ENCODE measurements at places on chromosomes 5 and 9.
A peak's percentile ranks its signal among the peaks of the same experiment; 100 is the strongest.

GRCh38 chr9:98491828-98492227 lies 216.9 kb downstream of the GABBR2 start:
- DNase-seq, result no peak

DNA sequence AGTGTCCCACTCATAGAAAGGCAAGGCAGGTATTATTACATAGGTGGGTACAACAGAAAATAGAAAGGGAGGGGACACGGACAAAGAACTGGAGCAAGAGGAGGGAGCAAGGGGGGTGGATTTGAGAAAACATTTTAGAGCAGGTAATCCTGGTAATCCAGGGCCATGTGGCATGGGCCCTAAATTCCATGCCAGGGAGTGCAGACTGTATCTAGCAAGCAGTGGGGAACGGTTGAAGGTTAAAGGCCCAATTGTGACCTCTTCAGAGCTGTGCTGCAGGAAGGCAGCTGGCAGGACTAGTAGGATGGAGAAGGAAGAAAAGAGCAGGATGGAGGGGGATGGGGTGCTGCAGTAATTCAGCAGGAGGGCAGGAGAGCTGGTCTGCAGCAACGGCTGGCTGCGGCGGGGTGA lies 75.2 kb downstream of the PDE6A start:
- no peak for DNase-seq

DNA sequence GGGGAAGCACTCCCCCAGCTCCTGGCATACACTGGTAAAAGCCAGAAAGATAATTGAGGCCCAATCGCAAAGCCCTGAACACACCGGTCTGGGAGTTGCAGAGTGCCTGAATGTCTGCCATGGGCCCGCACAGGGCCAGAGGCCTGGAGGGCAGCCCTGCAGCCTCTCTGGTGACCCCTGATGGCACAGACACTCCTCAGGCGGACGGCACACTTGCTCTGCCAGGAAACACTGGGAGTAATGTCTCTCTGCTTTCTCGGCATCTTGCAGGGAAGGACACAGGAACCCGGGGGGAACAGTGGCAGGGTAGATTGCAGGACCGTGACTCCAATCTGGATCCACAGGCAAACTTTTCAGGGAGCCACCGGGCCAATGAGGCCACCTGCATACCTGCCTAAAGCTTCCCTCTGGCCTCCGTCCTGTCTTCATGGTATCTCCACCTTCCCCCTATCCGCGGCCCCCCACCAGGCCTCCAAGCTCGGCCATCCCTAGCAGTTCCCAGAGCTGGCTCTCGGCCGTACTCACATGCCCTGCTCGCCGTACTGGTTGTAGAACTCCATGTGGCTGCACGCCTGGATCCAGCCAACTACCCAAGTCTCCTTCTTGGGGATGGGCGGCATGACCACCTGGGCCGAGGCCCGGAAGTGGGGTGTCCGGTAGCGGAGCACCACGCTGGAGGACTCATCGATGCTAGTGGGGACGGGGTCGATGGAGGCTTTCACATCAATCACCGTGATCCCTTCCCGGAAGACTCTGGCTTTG lies 797 bp downstream of the FAM78A start:
- peak; percentile 74 for DNase-seq

GRCh38 chr9:124291801-124292396 lies 34.1 kb downstream of the NEK6 start:
- DNase-seq, result no peak

- no peak for DNase-seq
Measured at GRCh38 chr5:167361795-167362194, 929.6 kb upstream of the WWC1 start.

GRCh38 chr5:73215531-73215890 lies 42.5 kb downstream of the TMEM174 start:
- no peak for DNase-seq

DNA sequence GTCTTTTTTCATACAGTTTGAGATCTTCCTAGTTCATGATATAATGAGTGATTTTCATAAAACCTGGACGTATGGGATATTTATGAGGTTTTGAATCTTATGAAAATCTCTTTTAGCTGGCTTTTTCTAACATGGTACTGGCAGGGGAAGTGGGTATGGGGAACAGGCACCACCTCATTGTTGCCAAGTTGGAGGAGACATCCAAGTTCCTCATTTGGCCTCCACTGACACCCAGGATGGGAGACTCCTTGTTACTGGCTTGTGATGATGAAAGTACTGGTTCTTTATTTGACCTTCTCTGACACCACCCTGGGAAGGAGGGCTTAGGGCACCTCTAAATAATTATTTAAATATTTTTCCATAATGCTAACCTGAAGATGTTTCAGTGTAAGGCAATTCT lies 4.0 kb upstream of the TNPO1 start:
- DNase-seq, result no peak

DNA sequence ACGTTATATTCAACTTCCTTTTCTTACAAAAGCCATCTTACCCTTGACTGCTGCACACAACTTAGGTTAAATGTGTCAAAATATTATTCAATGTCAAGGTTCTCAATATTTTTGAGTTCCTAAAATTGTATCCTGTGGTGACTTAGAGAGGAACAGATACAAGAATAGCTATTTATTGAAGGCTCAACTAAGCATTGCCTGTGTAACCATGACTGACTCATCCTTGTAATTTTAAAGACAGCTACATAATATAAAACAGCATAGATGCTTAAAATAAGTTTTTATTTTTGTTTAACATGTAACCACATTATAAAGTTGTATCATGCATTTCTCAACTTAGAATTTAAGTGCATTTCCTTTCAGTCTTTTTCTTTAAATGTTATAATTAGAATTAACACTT lies 312.9 kb upstream of the RGMB start:
- no peak for DNase-seq

DNA sequence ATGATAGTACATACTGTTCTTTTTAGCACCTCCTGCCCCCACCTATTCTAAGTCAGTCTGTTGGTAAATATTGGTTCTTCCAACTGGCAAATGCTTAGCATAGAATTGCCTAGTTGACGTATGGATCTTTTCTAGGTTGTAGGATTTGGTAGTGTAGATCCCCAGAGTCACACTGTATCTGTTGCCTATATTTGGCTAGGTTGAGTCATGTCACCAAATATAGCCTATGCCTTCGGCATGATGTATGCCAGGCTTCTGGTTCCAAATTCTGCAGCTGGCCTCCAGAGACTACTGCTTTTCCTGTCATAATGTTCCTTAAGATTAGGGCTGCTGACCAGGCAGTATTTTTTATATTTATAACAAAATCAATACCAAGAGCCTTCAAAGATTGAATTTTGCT lies 38.2 kb downstream of the CPEB4 start:
- DNase-seq, result no peak

DNA sequence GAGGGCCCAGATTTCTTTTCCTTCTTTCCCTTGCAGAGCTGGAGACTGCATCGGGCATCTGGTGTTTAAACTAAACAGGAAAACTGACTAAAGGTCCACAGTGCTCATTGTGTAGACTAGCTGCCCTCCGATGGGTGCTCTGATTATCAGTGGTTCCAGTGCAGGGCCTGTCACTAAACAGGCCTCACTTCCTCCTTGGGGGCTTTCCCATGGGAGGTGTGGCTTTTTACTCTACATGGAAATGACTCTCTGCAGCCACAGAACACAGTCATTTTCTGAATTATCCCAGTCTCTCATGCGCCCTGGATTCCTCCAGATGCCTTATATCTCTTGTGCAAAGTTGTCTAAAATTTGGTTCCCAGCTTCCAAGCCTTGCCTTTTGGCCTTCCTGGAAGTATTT lies 199.2 kb downstream of the TRIO start:
- DNase-seq, result no peak

GRCh38 chr9:133943036-133943780 lies 48.9 kb downstream of the VAV2 start:
- no peak for DNase-seq

GRCh38 chr9:98834386-98834785 lies 26.9 kb downstream of the GALNT12 start:
- no peak for DNase-seq

DNA sequence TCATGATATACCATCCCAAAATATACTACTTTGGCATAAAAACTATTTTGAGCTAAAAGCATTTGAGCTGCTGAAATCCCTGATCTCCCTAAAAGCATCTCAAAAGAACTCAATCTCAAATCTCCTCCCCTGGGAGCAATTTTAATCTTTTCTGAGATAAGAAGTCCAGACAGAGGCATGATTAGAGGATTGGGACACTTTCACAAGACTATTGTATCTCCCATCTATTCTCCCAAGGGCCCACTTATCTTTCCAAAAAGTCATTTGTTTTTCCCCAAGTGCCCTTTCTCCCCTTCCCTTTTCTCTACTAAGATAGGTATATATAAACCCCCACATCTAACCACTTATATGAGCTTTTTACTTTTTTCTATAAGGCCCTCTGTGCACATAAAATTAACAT lies 79.7 kb downstream of the ALDH7A1 start:
- peak; percentile 9 for DNase-seq

DNA sequence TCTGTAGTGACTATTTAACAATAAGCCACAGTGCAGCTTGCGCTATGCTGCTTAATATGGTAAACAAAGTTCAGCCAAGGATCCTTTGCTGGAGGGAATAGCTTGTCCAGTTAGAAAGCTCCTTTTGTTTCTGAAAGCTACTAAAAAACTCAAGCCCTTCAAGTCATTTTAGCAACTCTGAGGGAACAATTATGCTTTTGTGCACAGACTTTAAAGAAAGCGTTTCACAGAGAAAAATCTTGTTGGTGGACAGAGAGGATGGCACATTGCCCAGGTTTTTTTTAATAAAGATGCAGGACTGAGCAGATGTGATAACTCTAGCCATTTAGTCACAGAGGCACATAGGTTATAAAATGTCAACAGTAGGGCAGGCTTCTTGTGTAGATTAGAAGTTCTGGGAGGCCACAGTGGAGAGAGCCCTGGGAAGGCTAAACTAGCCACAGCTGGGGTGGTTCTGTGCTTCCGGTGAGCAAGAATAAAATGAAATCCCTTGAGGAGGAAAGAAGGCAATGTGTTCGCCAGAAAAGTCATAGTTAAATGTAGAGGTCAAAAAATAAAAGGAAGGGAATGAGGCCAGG lies 63.4 kb downstream of the ALDH7A1 start:
- no peak for DNase-seq

DNA sequence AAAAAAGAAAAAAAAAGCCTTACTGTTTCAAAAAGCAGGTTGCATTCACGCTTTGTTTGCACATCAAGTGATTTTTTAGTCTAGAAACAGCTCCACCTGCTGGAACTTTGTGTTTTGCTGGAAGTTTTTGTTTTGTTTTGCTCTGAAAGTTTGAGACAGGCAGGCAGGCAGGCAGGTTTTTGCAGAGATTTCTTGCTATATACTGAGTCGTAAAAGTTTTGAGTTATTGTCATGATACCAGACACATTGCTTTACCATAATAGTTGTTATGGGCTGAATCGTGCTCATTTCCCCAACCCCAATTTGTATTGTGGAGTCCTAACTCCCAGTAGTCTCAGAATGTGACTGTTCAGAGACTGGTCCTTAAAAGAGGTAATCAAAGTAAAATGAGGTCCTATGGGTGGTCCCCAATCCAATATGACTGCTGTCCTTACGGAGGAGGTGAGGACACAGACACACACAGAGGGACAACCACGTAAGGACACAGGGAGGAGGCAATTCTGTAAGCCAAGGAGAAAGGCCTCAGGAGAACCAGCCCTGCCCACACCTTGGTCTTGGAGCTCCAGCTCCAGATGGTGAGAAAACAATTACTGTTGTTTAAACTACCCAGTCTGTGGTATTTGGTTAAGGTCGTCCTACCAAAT lies 20.9 kb downstream of the OR2Y1 start:
- DNase-seq, result peak; percentile 12

- DNase-seq, result no peak
Measured at GRCh38 chr5:160475864-160476438, 54.3 kb downstream of the PTTG1 start.

DNA sequence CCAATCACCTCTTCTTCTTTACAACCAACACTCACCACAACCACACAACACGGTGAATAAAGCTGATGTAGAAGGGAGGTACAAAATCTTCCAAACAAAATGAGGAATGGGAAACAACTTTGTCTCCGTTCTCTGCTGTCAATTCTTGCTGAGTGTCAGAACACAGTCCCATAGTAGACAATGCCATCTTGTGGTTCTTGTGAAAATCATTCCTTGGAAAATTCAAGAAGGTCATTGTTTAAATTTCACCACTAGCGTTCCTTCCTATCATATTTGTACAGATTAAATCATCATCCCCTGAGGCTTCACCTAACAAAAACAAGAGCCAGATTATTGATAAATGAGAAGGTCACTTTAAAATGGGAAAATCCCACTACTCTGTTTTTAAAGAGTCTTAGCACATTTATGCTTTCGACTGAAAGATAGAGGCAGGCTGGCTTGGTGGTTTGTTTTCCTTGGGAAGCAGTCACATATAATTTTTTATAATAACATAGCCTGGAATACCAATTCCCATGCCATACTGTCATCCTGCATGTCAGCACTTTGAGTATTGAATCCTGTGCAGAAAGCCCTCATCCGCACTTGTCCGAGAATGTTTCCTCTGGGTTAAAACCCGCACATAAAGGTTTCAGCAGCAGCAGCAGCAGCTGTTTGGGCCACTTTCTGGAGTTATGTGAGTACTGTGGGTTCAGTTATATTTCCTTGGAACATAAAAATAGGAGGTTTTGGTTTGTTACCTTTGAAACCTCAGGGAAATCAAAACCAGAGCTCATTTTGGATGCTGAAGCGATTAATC lies 395.0 kb upstream of the SMARCA2 start:
- no peak for DNase-seq

GRCh38 chr5:52856564-52856963 lies 68.8 kb downstream of the ITGA1 start:
- DNase-seq, result no peak

- DNase-seq, result no peak
Measured at GRCh38 chr5:127447827-127448226, 69.6 kb upstream of the PRRC1 start.

DNA sequence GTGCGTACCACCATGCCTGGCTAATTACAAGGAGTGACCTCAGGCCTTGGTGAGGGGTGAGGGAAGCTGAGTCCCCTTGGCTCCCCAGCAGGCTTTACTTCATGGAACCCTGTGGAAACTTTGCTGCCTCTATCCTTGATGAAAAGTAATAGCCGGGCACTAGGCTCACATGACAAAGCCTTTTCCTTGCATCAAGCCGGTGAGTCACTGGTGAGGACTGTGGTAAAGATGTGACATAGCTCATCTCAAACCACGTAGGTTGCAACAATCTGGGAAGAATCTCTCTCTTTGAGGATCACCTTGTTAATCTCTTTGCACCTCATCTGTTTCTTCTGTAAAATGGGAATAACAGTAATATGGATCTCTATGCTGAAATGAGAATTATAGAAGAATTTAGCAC lies 116.3 kb upstream of the SLC25A48 start:
- no peak for DNase-seq

- DNase-seq, result no peak
Measured at GRCh38 chr5:108280960-108281569, 100.8 kb downstream of the FBXL17 start.

- no peak for DNase-seq
Measured at GRCh38 chr9:133973791-133974630, 18.1 kb downstream of the VAV2 start.

GRCh38 chr9:91778031-91778430 lies 172.0 kb downstream of the ROR2 start:
- no peak for DNase-seq

- DNase-seq, result no peak
Measured at GRCh38 chr5:171482434-171482730, 62.9 kb downstream of the FGF18 start.

GRCh38 chr5:129460936-129461710 lies 1.0 kb downstream of the ADAMTS19 start:
- DNase-seq, result no peak

Measured in hematopoietic multipotent progenitor cell treated with erythropoietin and hydrocortisone succinate and interleukin-3 and kit ligand, for 17 days (in vitro differentiated cells).